Hematopoietic multipotent progenitor cell treated with erythropoietin and hydrocortisone succinate and interleukin-3 and kit ligand, for 17 days (in vitro differentiated cells): ENCODE measurements at places on chromosomes 5 and 9.

DNA sequence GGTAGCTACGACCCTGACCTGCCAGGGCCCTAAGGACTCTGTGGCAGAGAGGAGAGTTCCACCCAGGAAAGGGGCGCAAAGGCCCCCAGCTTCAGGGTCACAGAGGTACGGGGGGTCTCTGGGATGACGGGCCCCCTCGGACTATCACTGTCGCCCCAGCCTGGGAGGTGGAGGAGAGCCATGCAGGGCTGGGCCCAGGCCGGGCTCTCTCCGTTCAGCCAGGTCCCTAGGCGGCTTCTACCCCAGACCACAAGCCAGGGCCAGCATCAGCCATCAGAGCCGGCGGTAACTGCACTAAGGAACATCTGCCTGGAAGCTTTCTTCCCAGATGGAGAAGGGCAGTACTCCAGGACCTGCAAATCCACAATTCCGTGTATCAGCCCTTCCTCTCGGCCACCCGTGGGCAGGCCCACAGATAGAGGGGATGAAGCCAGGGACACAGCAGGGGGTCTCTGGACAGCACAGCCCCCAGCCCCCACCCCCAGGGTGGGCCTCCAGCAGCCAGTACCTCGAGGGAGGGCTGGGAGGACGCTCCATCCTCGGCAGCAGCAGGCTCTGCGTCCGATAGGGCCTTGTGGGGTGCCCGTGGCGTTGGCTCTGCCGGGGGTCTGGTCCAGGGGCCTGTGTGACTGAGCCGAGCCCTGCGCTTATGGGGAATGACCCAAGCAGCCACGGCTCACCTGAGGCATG lies 38.4 kb downstream of the NACC2 start:
- no peak for DNase-seq

GRCh38 chr5:16935231-16936149 lies 598 bp downstream of the MYO10 start:
- no peak for DNase-seq

DNA sequence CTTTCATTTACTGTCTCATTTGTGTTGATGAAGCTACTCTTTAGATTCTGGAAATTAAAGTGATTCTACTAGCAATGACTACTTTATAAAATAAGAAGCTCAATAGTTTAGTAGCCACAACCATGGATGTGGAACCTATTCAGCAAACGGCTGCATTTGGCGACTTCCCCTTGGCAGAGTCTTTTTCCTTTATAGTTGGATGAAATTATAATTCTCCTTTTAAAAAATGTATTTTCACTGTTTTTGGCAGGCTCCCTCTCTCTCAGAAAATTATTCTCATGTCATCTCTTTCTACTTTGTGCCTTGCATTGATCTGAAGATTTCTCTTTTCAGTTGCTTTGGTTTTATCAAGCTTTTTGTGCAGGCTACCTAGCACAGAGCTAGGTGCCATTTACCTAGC lies 50.6 kb upstream of the KCNN2 start:
- no peak for DNase-seq

DNA sequence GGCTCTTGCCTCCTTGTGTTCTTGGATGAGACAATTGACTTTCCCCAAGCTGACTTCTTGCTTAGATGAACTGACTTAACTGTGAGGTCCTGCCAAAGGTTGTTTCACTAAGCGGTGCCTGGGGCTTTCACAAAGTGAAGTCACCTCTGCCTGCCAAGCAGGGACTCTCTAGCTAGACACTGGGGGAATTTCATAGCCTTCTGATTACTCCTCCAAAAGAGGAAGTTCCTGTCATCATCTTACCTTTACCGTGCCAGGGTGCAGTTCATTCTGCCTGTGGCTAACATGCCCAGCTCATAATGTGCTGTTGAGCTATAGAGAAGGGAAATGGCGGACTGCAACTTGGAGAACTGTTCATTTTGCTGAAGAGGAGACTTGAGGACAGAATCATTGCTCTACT lies 472.0 kb upstream of the WWC1 start:
- DNase-seq: no peak

- peak; percentile 60 for DNase-seq
Observed at GRCh38 chr5:96614110-96614691, 48.0 kb upstream of the CAST start.

DNA sequence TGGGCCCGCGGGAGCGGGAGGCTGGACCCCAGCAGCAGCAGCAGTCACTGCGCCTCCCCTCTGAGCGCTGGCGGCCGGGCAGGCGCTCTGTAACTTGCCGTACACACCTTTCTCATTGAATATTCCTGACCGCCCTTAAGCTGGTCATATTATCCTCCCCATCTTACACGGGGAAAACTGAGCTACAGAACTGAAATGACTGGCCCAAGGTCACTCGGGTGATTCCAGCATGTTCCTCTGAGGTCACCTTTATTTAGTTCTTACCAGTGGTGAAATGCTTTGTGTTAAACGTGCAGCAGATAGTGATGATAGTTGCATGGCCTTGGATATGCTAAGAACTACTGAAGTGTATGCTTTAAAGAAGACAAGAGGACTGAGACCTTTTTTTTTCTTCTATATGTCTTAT lies 607 bp downstream of the UQCRQ start:
- DNase-seq: no peak

GRCh38 chr9:134487066-134487710 lies 154.4 kb upstream of the COL5A1 start:
- no peak for DNase-seq

- no peak for DNase-seq
Observed at GRCh38 chr5:160496334-160496733, 74.7 kb downstream of the PTTG1 start.

DNA sequence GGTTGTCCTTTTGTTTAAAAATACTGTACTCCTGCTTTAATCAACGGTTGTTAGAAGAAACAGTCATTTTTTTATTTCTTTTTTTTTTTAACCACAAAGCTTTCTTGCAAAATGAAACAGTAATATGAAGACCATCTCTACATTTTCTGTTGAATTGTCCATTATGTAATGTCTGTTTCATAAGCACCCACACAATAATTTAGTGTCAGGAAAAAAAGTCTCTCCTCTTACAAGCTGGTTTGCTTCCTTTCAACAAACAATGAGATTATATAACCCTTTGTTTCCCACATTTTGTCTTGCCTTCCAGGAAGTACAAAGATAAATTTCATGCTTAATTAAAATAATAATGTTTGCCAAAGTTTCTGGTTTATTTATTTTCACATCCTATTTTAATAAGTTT lies 16.7 kb downstream of the CTNNAL1 start:
- DNase-seq: no peak

- DNase-seq: no peak
Observed at GRCh38 chr5:2505217-2505616, 246.3 kb downstream of the IRX2 start.

GRCh38 chr9:7656636-7657035 lies 142.9 kb downstream of the DMAC1 start:
- DNase-seq: no peak

DNA sequence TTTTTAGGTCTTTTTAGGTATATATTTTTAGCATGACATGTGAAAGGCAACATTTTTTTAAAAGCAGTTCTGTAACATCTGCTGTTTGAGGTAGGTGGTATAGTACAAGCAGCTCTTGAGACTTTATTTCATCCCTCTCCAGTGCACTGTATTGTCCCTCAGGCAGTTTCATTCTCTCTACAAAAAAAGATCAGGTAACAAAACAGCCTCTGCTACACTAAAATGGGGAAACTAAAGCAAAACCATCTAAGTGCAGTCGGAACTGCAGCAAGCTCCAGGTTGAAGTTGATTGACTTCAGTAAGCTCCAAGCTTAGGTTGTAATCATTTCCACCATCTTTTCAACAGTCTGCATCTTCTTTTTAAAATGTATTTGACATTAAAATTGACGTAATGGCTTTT lies 195.6 kb downstream of the DEPDC1B start:
- no peak for DNase-seq

DNA sequence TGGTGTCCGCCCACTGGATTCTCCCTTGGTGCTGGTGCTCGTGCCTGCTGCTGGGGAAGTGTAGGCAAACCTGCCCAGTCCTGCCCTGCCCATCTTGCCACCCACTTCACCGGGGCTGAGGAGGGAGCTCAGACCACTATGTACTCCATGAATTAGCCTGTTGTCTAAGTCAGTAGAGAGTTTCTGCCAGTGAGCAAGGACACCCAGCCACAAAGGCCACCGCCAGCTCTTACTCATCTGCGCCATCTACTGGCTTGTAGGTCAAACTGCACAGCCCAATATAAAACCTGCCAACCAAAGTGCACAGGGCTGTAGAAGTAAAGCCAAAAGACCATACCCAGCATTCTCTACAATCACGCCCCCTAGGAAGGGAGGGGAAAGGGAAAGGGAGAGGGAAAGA lies 102.3 kb downstream of the GLIS3 start:
- DNase-seq: peak; percentile 7

- DNase-seq: no peak
Observed at GRCh38 chr5:8316608-8317280, 447.8 kb downstream of the MTRR start.

DNA sequence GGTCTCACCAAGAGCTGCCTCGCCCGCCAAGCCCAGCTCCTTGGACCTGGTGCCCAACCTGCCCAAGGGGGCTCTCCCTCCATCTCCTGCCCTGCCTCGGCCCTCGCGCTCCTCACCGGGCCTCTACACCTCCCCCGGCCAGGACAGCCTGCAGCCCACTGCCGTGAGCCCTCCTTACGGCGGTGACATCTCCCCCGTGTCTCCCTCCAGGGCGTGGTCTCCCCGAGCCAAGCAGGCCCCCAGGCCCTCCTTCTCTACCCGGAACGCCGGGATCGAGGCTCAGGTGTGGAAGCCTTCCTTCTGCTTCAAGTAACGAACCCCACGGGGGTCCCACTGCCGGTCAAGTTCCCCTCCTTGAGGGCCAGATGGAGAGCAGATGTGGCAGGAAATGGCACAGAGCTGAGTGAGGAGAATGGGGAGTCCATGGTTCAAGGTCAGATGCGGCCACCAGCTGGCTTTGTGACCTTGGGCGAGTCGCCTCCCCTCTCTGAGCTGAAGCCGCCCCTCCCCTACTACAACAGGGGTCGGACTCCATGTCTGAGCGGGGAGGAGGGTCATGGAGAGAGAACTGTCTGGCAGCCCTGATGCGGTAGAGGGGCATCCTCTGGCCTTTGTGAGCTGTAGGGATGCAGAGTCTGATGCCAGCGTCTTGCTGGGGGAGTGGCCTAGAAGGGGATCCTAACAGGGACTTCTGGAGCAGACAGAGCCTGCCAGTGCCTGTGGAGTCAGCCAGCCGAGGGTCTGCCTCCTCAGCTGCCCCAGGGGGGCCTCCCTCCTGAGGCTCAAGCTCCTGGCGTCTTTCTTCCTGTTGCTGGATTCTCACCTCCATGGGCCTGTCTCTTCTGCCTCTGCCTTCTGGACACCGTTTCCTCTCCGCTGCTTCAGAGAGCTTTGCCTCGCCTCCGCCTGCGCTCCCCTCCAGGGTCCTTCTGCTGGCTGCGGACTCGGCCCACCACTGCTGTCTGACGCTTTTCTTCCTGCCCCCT lies 9.9 kb downstream of the SYNPO start:
- no peak for DNase-seq

DNA sequence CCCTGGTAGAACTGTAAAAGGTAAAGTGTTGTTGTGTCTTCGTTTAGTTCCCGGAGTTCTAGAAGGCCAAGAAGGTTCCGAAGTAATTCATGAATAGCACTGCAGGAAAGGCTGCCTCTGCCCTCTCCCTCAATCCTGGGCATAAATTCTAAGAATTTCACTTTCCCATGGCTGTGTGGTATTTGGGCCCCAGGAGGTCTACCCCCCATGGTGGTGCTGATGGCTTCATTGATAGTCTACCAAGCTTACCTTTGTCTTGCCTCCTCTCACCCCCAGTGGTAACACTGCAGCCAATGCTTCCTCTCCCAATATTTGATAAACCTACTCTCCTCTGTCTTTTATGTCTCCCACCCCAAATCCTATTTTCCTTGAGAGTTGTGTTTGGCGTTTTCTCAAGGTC lies 39.5 kb downstream of the ADAMTS16 start:
- no peak for DNase-seq

- DNase-seq: no peak
Observed at GRCh38 chr9:21761309-21761901, 41.0 kb upstream of the MTAP start.

- DNase-seq: no peak
Observed at GRCh38 chr9:117779760-117780159, 75.6 kb downstream of the TLR4 start.

GRCh38 chr5:139915834-139916233 lies 120.2 kb downstream of the PSD2 start:
- no peak for DNase-seq

DNA sequence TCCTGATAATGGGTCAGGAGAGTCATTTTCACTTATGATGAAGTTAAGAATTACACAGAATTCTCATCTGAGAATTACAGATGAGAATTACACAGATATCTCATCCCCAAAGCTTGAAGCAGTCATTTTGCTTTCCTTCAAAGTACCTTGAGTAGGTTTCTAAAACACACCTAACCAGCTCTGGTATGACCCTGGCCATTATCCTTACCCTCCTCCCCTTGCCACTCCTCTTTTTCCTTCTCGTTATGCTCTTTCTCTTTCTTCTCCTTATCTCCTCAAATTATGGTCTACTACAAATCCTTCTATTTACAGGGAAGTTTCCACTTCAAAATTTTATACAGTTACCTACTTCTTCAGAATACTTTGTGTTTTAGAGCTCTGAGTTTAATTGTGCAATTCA lies 44.5 kb downstream of the MEF2C start:
- DNase-seq: no peak

GRCh38 chr9:82334286-82334685 lies 345.7 kb downstream of the SPATA31D1 start:
- no peak for DNase-seq

DNA sequence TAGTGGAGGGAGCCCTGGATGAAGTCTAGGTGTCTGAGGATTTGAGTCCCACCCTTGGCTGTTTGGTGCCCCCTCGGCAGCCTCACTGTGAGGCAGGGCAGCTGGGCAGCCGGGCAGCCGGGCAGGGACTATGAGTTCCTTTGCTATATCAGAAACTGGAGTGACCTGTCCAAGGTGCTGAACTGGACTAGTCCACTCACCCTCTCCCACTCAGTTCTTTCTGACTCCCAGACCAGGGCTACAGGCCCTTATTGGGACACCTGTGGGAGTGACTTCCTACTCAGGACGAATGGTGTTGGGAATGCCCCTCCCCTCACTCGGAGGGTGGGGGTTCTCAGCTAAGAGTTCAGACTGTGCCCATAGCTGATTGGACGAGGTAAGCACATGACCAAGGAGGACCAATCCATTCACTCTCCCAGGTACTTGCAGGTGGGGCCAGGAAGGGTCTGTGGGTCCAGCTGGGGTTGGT lies 34.1 kb upstream of the RAPGEF1 start:
- no peak for DNase-seq
